ENCODE measurements at places on chromosomes 7 and 10.

DNA sequence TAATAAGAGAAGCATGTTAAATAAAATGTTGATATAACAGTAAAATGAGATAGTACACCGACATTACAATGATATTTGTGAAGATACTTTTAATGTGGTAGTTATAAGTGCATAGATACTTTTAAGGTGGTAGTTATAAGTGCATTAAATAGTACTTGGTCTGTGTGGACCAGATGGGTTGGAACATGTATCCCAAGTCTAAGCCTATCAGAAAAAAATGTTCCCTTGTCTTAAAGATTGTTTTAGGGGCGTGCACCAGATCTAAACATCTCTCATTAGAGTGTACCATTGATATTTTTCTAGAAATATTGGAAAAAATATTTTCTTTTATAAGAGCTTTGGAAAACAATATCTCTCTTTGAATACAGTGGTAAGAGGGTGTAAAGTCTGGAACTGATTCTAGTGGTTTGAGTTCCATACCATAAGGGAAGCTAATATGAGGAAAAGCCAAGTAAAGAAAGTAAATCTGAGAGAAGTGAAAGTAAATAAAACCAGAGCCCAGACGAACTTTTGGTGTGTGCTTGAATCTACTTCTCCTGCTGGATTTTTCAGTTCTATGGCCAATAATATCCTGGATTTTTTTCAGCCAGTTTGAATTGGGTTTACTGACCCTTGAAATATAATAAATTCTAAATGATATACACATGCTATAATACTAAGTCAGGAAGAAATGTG lies 175.3 kb downstream of the MBL2 start:
- DNase-seq, result no peak

DNA sequence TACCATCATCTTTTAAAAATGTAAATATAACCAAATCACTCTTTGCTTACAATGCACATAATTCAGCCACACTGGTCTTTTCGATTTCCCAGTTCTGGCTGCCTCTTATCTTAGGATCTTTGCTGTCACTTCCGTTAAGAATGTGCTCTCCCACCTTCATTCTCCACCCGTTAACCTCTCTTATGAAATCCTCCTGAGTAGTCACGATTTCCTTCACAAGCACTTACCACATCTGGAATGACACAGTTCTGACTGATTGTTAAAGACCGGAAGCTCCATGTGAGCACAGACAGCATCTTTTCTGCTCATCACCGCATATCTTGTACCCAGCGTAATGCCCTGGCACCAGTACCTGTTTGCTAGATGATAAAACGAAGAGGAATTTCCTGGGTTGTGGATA lies 84.3 kb downstream of the CUL2 start:
- DNase-seq, result peak; percentile 23

GRCh38 chr7:36653663-36654355 lies 70.5 kb downstream of the AOAH start:
- no peak for DNase-seq

DNA sequence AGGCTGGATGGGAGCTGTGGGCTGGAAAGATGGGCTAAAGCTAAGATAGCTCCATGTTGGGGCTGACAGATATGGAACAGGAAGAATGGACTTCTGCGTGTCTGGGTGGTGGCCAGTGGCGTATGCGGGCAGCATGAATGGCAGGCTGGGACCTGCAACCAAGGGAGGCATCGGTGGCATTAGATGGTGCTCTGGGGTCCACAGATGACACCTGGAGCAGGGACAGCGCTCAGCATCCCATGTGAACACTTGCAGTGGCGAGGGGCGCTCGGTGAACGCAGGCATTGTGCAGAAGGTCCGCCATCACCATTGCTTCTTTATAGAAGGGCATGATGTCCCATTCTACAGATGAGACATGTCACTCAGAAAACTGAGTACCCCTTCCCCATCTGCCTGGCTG lies 21.0 kb upstream of the SMARCD3 start:
- DNase-seq, result no peak

DNA sequence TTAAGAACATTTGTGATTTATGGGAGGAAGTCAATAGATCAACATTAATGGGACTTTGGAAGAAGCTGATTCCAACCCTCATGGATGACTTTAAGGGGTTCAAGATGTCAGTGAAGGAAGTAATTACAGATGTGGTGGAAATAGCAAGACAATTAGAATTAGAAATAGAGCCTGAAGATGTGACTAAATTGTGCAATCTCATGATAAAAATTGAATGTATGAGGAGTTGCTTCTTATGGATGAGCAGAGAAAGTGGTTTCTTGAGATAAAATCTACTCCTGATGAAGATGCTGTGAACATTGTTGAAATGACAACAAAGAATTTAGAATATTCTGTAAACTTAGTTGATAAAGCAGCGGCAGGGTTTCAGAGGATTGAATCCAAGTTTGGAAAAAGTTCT lies 70.9 kb upstream of the NEUROD6 start:
- DNase-seq, result no peak

DNA sequence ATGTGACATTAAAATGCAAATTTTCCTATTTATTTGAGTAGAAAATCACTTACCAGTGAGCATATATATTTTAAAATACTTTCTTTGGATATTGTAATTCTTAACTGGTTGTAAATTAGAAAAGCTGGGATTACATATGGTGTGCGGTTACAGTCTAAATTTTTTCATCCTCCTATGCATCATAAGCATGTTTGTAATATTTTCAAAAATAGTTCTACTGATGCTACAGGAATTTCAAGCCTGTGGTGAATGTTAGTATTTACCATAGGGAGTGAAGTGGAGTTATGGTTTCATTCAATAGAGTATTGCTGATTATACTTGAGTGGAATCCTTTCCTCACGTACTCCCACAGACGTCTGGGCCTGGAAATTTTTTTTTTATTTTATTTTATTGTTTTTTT lies 34.6 kb upstream of the ST7 start:
- no peak for DNase-seq

DNA sequence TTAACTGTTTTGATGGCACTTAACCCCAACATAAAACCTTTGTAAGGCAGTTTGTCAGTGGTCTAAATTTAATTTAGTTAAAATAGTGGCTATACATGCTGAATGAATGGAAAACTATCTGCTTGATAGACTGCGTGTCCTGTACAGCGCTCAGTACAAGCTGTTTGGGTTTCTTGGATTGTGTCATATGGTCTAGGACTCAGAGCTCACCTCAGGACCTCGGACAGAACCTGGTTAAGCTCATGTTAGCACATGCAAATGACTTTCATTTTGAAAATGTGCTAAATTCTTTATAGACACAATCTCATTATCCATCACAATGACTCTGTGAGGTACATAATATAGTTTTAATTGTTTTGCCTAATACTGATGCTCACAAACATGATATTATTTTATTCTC lies 55.7 kb upstream of the RELN start:
- no peak for DNase-seq

GRCh38 chr10:108249940-108250339 lies 1085.4 kb upstream of the SORCS1 start:
- DNase-seq, result no peak

DNA sequence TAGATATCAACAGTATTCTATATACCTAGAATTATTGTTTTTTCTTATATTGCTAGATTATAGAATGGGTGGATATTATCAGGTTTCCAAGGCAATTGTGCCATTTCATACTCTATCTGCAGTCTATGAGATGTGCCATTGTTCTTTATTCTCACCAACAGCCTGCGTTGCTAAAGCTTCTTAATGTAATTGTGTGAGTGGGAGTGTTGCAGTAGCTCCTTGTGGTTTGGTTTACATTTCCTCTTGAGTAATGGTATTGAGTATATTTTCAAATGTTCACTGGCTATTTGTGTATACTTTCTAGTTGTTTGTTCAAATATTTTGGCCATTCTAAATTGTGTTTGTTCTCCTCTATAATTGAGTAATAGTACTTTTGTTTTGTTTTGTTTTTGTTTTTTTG lies 199.2 kb downstream of the TFEC start:
- no peak for DNase-seq

All from CD14-positive monocyte (primary cell).